ENCODE measurements at places on chromosomes 7 and 10.
A peak's percentile ranks its signal among the peaks of the same experiment; 100 is the strongest.

- no peak for DNase-seq
Observed at GRCh38 chr7:27374958-27375841, 132.6 kb downstream of the EVX1 start.

- peak; percentile 69 for DNase-seq
Observed at GRCh38 chr7:132650498-132650897, 74.2 kb upstream of the PLXNA4 start.

GRCh38 chr10:79146611-79147130 is 77.9 kb downstream of the ZMIZ1 start:
- DNase-seq = peak; percentile 65

DNA sequence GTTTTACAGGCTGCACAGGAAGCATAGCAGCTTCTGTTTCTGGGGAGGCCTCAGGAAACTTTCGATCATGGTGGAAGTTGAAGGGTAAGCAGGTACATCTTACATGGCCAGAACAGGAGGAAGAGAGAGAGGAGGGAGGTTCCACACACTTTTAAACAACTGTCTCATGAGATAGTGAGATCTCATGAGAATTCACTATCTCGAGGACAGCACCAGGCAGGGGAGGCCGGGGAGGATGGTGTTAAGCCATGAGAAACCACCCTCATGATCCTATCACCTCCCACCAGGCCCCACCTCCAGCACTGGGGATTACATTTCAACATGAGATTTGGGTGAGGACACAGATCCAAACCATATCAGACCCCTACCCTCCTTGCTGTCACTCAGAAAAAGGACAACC is 23.7 kb downstream of the ZNF503 start:
- no peak for DNase-seq

DNA sequence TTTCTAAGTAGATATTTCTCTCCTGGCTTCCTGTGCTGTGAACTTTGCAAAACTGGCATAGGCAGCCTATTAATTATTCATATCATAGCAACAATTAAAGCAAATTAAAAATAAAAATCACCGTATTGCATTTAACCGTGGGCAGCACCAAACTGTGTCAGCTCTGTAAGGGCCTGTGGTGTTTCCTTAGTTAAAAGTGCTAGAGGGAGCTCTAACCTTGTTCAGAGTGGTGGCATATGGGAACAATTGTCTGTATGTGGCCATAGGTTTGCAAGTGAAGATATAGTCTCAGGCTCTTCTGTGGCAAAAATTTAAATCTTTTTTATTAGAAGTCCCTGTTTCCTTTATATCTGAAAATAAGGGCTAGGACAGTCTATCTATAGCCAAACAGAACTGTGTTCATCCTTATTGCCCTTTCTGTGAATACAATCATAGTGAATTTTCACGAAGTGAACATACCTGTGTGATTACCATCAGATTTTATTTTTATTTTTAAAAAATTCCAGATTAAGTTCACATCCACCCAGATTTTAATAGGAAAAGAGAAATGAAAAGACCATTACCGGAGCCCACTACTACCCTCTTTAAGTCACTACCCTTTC is 92.6 kb downstream of the POLL start:
- DNase-seq = peak; percentile 16

DNA sequence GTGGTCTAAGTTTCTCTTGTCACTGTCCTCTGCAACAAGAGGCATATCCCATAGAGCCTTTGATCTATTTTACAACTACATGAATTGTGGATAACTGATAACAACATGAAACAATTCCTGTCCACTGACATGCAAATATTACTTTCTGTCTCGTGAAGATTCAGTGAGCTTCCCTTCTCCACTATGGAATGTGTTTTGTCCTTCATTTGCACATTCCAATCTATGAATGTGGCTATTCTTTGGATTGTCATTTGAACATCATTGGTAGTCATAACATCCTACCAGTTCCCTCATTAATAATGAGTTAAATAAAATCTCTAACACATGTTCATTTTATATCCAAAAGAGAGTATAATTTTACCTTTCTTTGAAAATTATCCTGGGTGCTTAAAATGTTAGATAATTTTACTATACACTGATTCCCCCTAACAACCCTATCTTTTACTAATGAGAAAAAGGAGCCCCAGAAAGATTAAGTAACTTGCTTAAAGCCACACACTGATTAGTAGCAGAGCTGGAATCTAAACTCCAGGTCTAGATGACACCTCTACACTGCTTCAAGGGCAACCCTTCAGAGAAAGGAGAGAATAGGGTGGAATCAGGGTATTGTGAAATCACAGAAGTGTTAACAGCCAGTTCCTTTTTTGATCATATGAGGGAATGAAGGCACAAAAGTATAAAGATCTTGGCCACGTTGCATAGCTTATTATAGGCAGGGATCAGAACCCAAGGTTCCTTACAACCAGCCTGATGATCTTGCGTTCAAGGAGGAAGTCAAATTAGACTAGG is 39.1 kb downstream of the PDE1C start:
- DNase-seq = peak; percentile 39

- DNase-seq = peak; percentile 93
Observed at GRCh38 chr7:121544726-121545125, 148.6 kb upstream of the FAM3C start.

- no peak for DNase-seq
Observed at GRCh38 chr10:100349087-100349486, 2.1 kb downstream of the SCD start.
